Activated CD4-positive, alpha-beta T cell treated with anti-CD3 and anti-CD28 coated beads for 36 hours (primary cell): ENCODE measurements at places on chromosomes 7 and 10. TPM values are rescaled to one million over a fixed set of nuclear protein-coding genes. Genes with fewer than 3 reads are reported as not detected.

DNA sequence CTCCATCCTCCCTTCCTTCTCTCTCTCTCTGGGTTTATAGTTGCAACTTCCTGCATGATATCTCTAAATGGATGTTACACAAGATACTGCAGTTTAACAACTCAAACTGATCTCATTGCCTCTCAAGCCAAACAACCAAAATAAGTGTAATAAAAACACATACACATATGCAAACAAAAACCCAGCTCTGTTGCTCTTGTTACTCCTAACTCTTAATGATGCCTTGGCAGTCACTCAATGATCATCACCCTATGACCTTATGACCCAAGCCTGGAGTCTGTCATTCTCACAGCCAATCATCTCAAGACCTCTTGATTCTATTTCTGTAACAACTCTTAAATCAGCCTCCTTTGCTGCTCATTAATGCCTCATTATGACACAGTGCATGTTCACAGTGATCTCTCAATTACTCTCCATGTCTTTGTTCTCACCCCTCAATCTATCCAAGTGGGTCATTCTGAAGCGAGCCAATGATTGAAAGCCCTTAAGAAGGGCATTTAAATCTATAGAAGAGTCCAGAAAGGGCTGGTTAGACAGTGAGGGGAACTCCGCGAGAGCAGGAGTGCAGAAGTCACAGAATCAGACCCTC lies 210.9 kb downstream of the INHBA start:
- DNase-seq: no peak

Gene HABP2
- total RNA-seq: not detected

GRCh38 chr7:93943816-93944540 lies 22.4 kb downstream of the GNG11 start:
- DNase-seq: no peak

- no peak for DNase-seq
Measured at GRCh38 chr7:138934367-138934766, 46.8 kb downstream of the KIAA1549 start.

DNA sequence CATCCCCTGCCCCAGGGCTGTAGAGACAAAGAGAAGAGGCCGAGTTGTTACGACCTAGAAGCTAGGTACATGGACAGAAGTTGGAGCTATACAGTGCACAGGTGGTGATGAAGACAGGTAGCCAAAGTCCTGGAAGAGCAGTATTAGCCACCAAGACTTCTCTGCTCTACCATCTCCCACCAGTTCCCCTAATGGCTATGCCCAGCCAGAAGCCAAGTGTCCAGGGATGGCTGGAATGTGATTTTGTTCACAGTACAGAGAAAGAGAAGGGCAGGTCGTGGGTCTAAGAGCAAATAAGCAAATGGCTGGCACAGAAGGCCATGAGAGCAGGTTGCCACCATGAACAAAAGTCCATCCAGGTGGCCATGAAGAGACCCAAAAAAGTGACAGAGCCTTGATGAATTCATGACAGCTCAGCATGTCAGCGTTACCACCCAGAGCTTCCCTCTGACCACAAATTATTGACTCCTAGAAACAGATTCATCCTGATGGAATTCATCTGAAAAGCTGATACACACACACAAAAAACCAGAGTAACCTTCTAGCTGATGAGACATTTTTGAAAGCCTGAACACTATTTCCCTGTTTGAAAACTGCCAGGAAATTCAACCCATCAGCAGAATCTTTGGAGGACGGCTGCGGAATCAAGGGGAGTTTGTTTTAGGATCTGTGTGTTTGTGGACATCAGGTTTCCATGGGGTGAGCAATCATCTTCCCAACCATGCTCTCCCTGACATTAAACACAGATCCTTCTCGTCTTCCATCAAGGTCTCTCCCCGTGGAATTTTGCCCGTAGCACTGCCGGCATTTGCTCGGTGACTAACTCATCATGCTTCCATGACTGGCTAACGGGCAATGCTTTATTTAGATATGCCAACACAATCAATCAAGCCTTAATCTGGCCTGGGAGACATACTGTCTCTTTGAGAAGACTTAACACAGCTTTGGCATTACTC lies 906.7 kb upstream of the AUTS2 start:
- no peak for DNase-seq
